ENCODE measurements at places on chromosomes 7 and 10. TPM values are rescaled to one million over a fixed set of nuclear protein-coding genes. Genes with fewer than 3 reads are reported as not detected.

The HMX2 gene
- polyA plus RNA-seq: 1.4 TPM

The OTUD1 gene
- polyA plus RNA-seq: 28.4 TPM

The COL1A2 gene
- polyA plus RNA-seq: 746 TPM

The CALN1 gene
- 0.83 TPM for polyA plus RNA-seq

The TAS2R41 gene
- polyA plus RNA-seq: not detected
